Nephron progenitor cell (in vitro differentiated cells): ENCODE measurements at places on chromosomes 4 and X.

- no peak for DNase-seq
Measured at GRCh38 chr4:27198246-27198645, 337.6 kb downstream of the STIM2 start.

GRCh38 chrX:11439846-11440245 is 146.6 kb downstream of the AMELX start:
- DNase-seq = no peak

GRCh38 chr4:52588771-52589591 is 70.1 kb downstream of the USP46 start:
- DNase-seq = no peak

DNA sequence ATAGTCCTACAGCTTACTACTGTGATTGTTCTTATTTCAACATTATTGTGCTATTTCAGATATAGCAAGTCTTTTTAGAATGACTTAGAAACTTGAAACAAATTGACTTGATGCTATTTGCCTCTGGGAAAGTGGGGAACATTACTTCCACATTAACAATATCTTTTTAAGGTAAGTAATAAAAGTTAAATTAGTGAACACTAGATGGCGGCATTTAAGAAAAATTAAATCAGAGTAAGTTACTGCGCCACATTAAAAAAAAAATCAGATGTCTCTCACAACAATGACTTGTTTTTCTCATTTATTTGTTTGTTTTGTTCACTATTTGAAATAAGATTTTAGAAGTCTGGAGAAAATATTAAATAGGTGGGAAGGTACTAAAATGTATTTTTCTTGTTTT is 1026.9 kb upstream of the SLIT2 start:
- DNase-seq = no peak

- DNase-seq = no peak
Measured at GRCh38 chr4:48445704-48446103, 37.4 kb upstream of the SLC10A4 start.

DNA sequence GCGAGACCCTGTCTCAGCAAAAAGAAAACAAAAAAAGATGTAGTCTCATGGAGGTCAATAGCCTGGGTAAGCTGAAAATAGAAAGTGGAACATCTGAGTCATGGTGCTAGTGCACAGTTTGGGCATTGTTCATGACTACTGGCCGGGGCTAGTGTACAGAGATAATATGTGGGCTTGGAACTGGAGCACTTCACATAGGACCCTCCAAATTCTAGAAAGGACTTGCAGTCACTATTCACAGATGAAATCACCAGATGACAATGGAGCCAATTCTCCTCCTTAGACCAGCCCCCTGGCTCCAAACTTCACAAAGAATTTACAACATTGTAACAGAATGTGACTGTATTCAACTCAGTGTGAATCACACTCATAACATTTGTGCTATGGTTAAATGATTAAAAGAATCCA is 367.8 kb upstream of the SLC7A11 start:
- DNase-seq = no peak

DNA sequence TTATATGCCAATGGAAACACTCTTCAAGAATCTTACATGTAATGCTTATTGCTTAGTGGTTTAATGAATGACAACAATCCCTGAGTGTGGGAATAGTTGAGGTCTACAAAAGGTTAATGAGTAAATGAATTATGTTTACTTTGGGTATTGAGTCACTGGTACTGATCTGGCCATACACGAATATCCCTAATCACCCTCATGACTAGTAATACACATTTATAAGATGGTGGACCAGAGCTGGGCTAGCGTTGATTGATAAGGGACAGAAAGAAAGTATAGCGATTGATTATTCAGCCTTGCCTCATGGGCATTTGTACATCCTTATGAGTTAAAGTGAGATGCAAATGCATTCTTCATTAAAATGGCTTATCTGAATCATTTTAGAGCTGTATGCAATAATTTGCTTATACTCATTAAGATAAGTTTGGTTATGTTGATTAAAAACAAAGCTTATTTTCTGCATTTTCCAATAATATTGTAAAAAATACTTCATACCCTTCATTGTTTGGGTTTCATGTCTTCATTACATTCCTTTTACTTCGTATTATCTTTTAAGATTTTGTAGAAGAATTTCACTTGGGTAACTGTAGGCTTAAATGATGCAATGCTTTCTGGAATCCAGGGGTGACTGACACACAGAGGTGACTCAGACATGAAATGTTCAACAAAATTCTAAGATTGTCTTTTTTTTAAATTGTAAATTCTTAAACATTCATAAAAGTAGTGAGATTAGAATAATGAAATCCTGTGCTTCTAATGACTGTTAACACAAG is 47.4 kb downstream of the FGF2 start:
- DNase-seq = no peak

DNA sequence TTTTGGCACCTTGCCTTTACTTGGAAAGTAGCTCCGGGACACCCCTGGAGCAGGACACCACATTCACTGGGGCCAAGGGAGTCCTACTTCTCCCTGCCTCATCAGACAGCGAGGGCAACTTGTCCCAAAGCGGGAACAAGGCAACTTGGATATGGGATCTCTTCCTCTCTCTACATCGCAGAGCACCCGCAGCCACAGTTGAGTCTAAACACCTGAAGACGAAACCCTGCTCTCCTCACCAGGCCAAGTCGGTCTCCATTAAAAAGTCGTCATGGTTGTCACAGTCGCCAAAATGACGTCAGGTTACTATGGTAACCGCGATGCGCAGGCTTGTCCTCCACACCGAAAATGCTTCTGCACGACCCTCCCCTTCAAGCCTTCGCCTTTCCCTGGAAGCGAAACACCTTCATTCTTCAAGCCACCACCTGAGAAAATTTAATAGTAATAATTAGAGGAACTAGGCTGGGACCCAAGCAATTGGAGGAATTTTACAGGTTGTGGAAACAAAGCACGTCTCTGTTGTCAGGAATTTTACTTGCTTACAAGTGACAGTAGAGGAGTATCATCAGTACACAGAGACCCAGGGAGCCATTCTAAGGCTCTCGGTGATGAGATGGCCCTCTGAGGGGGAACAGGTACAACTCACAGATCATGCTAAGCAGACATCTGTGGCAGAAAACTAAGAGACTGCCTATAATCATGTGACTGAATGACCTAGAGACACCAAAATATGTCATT is 30.5 kb upstream of the TCEAL4 start:
- peak; percentile 69 for DNase-seq

GRCh38 chr4:56226579-56226978 is 160.7 kb downstream of the AASDH start:
- no peak for DNase-seq

- no peak for DNase-seq
Measured at GRCh38 chrX:11557120-11557519, 108.6 kb downstream of the ARHGAP6 start.

DNA sequence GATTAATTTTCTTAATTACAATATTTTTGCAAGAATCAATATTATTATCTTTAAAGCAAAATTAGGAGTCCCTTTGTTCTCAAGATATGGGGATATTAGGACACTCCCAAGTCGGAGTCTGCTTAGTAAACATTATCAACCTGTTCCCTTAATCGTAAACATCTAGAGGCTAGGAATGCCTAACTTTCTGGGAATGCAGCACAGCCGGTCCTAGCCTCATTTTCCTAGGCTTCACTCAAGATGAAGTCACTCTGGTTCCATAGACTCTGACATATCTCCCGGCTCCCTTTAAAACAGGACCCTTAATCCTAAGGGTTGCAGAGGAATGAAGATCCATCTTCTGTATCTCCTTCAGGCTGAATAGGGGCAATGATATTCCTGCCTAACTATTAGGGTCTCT is 367.6 kb downstream of the GPM6A start:
- DNase-seq = no peak

DNA sequence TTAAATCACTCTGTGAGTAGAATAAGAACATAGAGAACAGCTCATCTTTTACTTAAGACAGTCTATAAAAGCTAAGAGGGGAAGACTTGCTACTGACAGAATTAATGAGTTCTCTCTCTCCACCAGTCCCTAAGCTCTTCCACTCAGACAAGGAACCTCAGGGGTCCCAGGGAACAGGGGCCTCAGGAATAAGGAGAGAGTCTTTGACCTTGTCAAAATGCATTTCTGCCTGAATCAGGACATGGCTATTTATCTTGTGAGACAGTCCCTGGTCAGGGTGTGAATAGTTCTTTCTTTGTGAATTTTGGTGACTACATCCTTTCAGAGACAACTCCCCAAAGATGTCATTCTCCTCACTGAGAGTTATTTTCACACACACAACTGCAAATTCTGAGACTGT is 218.7 kb upstream of the HS3ST1 start:
- no peak for DNase-seq

- DNase-seq = peak; percentile 89
Measured at GRCh38 chr4:127632420-127633403, at the start of gene INTU. Gene INTU, plus strand, starts transcription at chr4:127632957. Its CDS starts 78 bp downstream, at chr4:127633035.

- DNase-seq = no peak
Measured at GRCh38 chrX:39762266-39762841, 335.4 kb downstream of the BCOR start.

GRCh38 chr4:168632301-168632725 is 135.5 kb downstream of the PALLD start:
- no peak for DNase-seq

DNA sequence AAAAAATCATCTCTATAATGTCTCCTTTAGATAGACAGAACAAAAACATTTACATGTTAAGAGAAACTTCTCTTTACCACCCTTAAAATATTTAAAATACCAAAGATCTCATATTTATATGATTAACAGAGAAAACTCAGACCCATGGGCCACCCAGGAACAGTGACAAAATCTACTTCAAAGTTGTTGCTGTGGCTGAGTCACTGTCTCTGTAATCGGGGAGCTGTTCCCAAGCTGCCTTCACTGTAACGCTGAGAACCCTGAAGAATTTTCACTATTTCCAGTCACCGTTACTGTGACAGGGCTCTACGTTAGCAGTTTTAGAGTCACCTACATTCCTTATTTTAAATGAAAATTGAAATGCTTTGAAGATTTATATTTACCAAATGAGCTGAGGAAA is 9.0 kb upstream of the DAPP1 start:
- no peak for DNase-seq

DNA sequence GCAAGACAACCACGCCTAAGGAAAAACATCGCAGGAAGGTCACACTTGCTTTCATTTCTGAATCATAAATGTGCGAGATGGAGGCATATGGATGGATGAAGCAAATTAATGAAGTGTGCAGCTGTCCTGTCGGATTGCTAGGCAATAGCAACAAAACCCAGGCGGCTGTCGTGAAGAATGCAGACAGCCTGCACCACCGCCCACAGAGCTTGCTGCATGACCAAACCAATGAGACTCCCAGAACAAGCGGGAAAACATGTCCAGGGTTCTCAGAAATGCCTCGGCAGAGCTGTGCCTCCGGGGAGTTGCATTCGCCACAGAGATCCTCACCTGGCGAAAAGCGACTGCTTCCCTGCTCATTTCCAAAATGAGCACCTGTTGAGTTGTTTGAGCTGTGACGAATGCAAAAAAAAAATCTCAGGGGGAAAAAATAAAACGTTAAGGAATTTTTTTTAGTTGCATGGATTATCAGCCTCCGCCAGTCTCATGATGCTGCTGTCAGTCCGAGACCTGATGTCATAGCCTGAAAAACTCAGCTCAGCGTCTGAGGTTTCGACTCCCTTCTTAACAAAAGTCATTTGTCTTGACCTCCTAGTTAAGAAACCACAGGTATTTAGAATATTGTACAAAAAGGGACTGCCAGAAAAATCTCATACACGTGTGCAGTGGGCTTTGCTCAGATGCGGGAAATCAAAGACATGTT is 155.5 kb upstream of the MXRA5 start:
- peak; percentile 15 for DNase-seq

DNA sequence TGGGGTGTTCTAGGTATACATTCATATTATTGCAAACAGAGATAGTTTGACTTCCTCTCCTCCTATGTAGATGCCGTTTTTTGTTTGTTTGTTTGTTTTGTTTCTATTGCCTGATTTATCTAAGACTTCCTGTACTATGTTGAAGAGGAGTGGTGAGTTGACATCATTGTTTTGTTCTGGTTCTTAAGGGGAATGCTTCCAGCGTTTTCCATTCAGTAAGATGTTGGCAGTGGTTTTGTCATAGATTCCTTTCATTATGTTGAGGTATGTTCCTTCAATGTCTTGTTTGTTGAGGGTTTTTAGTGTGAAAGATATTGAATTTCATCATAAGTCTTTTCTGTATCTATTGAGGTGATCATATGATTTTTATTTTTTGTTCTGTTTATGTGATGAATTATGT is 401.6 kb upstream of the EPHA5 start:
- no peak for DNase-seq
